ENCODE measurements at places on chromosomes 5 and 9.

- DNase-seq = no peak
Observed at GRCh38 chr9:113892861-113893491, 16.9 kb downstream of the ZNF618 start.

DNA sequence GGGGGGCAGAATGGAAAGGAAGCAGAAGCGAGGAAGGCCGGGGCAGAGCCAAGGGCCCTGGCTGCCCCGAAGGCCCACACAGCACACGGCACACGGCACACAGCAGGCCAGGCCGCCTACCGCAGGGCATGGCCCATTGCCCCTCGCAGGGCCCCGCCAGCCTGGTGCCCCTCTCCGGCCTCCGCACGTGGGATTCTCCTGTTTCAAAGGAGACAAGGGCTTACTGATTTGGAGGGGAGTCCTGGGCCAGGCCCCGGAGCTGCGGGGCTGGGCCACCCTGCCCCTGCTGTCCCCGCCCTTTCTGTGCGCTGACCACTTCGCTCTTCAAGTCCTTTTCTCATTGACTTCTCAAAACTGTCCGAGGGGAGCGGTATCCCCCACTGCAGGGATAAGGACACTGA, 7.7 kb upstream of the PHYKPL start:
- DNase-seq = no peak

GRCh38 chr5:150500328-150500841, 7.5 kb upstream of the NDST1 start:
- DNase-seq = no peak

DNA sequence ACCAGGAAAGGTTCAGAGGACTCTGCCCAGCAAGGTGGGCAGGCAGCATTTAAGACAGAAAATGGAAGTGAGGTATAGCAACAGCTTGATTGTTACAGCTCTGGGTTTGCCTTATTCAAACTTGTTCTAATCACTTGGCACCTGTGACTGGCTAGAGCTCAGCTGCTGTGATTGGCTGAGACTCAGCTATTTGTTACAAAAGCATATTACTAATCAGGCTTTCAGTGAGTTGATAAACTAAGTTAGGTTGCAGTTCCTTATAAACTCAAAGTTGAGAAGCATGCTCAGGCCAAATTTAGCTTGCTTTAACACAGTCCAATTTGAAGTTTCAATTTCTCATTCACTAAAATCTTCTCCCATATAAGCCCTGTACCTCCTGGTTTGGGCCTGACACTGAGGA, 56.3 kb downstream of the GDA start:
- DNase-seq = no peak

GRCh38 chr5:28896949-28897348, 1858.6 kb upstream of the CDH9 start:
- no peak for DNase-seq

GRCh38 chr5:96829297-96829696, 21.6 kb upstream of the ERAP1 start:
- DNase-seq = no peak

GRCh38 chr5:81239613-81240012, 6.5 kb downstream of the CKMT2 start:
- no peak for DNase-seq

- no peak for DNase-seq
Observed at GRCh38 chr5:74384851-74385250, 255.7 kb downstream of the ENC1 start.

DNA sequence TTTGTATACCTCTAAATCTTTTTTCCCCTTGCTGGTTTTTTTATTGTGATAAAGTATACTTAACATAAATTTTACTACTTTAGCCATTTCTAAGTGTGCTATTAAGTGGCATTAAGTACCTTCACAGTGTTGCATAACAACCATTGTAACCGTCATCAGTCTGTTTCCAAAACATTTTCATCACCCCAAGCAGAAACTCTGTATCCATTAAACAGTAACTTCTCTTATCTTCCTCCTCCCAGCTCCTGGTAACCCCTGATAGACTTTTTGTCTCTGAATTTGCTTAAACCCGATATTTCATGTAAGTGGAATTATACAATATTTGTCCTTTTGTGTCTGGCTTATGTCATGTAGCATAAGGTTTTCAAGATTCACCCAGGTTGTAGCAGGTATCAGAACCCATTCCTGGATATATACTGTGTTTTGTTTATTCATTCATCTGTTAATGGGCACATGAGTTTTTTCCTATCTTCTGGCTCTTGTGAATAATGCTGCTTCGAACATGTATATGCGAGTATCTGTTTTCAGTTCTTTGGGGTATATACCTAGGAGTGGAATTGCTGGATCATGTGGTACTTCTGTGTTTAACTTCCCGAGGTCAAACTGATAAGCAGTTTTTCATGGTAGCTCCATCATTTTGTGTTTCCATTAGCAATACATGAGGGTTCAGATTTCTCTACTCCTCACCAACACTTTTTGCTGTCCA, 66.4 kb downstream of the EHMT1 start:
- no peak for DNase-seq

DNA sequence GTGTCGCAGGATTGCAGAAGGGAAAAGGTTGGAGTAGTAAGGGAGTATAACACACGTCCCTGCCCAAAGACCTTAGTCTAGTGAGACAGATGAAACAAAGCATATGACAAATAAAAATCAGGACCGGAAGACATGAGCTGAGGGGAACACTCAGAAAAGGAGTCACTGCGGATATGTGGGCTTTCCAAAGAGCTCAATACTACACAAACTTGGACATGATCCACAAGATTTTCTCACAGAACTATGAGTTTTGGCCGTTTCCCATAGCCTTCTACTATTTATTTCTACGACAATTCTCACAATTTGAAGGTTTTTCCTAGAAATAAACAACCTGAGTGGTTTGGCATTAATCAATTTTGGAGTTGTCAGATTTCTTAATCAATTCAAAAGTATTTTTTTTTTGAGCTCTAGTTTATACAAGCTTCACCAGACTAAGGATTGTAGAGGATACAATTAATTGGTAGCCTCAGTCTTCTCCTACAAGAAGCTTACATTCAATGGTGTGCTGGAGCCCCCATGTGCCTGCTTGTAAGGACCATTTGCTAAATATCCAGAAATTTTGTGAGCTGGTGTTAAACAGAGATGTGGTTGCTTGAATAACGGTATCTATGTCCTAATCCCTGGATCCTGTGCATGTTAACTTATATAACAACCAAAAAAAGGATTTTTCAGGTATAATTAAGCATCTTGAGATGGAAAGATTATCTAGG, 91.4 kb downstream of the ADAMTS12 start:
- DNase-seq = no peak

- no peak for DNase-seq
Observed at GRCh38 chr9:123660691-123661466, 269.0 kb downstream of the DENND1A start.

GRCh38 chr5:72747826-72748225, 68.6 kb upstream of the TNPO1 start:
- no peak for DNase-seq

DNA sequence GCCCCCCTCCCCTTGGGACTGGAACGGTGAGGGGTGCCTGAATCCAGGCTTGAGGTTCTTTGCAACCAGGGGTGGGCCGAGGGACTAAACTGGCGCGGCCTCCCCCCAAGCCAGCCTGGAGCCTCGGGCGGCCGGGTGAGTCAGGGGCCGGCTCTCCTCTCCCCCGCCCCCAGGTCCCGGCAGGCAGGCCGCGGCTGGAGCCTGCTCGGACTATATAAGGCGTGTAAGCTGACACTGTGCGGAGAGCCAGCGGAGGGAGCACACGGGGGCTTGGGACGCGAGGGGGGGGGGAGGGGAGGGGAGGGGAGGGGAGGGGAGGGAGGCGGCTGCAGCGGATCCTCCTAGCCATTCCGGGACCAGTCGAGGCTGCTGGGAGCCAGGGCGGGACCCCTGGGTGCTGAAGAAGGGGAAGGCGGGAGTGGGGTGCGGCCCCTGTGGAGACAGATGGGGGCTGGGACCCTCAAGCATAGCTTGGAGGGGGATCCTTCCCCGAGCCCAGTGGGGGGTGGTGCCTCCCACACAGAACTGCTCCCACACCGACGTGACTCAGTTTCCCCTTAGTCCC, 595 bp downstream of the PDLIM7 start:
- no peak for DNase-seq

DNA sequence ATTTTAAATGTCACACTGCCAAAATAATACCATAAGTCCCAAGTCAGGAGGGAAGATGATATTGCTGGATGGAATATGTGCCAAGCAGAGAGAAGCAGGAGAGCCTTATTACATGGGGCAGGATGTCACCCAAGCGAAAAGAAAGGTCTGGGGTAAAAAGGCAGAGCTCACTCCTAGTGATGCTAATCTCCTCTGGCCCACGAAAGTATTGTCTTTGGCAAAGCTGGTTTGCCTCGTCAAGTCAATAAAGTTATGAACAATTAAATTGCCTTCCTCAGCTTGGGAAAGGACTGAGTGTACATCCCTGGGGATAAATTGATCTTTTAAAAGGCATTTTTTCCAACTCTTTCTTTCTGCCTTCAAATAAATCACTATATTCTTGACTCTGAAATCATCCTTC, 220.6 kb downstream of the DMAC1 start:
- DNase-seq = no peak

DNA sequence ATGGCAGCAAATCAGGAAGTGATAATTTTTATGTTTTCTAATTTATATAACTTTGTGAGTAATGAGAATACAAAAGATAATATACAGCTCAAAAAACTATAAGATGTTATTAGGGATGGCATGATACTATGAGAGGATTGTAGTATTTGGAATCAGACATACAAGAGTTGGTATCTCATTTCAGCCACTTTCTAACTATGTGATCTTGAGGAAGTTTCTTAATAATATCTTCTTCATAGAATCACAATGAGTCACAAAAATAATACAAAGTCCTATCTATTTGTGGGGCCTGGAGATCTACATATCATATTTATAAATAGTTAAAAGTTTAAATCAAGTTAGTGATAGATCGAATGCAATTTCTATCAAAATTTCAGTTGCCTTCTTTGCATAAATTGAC, 23.7 kb upstream of the TMED7 start:
- DNase-seq = no peak

GRCh38 chr5:37658440-37658839, 181.4 kb downstream of the GDNF start:
- no peak for DNase-seq

- no peak for DNase-seq
Observed at GRCh38 chr5:142057697-142058056, 44.9 kb upstream of the GNPDA1 start.

GRCh38 chr5:78339617-78340436, 20.6 kb upstream of the SCAMP1 start:
- no peak for DNase-seq

DNA sequence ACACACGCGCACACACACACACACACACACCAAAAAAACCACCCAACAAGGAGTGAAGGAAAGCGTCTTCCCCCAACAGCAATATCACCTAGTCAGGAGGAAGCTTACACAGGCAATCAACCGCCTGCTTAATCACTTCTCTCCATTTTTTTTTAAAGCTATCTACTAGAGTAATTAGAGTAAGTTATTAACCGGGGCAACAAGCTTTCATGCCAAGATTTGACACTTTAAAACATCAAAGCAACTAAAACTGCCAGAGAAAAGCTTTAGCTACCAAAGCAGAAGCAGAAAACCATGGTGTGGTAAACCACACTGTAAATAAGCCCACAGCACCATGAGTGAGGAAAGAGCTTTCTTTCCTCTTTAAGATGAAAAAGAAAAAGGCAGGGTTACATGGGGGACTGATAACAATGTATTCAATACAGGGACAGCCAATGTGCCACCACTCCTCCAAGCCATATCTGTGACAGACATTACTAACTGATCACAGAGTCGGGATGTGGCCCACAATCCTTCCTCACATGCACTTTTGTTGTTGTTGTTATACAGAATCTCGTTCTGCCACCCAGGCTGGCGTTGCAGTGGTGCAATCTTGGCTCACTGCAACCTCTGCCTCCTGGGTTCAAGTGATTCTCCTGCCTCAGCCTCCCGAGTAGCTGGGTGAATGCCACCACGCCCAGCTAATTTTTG, 282.1 kb downstream of the CRB2 start:
- no peak for DNase-seq

DNA sequence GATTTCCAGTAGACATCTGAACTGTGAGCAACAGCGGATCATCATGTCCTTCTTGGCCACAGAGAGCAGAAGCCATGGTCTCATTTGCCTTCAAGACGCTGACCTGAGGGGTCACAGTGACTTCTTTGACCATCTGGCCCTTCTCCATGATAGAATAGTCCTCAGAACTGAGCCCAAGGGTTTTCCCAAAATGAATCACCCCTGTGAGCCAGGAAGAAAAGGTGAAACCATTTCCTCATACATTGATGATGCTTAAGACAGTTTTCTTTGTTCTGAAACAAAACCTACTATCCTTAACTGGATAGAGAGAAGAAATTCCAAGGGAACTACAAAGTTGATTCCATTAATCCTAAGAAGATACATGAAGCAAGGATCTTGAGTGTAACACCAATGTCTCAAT, 503.9 kb downstream of the CTNND2 start:
- no peak for DNase-seq

DNA sequence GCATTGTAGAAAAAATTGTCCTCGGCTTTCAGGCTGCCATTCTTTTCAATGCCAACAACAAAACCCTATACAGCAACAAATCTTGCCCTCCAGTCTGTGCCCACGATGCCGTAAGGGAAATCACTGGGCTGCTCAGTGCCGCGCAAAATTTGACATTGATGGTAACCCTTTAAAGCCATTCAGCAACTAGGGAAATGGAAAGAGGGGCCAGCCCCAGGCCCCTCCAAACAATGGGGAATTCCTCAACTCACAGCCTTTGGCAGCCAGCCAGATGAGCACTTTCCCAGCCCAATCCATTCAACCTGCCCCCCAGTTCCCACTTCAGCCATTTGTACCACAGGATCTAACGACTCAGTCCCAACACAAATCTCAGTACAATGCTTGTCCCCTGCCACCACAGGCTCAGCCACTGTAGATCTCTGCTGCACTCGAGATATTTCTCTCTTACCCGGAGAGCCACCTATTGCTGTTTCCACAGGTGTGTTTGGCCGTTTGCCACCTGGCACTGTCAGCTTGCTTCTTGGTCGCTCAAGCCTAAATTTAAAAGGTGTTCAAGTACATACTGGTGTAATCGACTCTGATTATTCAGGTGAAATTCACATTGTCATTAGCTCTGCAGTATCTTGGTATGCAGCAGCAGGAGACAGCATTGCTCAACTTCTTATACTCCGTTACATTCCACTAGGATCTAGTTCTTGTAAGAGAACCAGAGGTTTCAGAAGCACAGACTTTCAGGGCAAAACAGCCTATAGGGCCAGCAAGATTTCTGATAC, 103.3 kb downstream of the SYK start:
- DNase-seq = no peak

GRCh38 chr5:9370256-9370655, 175.6 kb downstream of the SEMA5A start:
- DNase-seq = no peak

GRCh38 chr5:103232393-103232999, 26.1 kb upstream of the MACIR start:
- DNase-seq = no peak

DNA sequence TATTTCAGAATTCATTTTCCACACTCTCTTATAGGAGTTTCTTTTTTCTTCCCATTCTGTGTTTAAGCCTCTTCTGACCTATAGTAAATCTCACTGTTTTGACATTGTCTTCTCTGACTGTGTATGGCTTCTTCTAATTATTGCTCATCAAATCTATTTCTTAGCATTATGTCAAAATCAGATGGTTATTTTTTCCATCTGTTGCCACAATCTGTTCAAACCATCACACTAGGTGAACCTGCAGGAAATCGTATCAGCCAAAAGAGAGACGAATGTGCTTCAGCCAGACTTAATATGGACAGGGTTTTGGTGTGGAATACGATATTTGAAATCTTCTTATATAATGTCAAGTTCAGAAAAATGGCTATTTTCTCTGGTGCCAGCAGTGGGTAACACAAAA, 15.9 kb upstream of the SEMA4D start:
- DNase-seq = no peak

GRCh38 chr9:35609820-35610163, 4.7 kb downstream of the TESK1 start:
- no peak for DNase-seq

Measured in esophagus squamous epithelium (tissue), 5 donors.